ENCODE measurements at places on chromosomes 5 and 9. TPM values are rescaled to one million over a fixed set of nuclear protein-coding genes. Genes with fewer than 3 reads are reported as not detected.

- DNase-seq, result peak; percentile 12
Observed at GRCh38 chr9:128713411-128713780, 10.5 kb downstream of the ZDHHC12 start.

- DNase-seq, result no peak
Observed at GRCh38 chr5:55134053-55134722, 25.8 kb upstream of the GPX8 start.

DNA sequence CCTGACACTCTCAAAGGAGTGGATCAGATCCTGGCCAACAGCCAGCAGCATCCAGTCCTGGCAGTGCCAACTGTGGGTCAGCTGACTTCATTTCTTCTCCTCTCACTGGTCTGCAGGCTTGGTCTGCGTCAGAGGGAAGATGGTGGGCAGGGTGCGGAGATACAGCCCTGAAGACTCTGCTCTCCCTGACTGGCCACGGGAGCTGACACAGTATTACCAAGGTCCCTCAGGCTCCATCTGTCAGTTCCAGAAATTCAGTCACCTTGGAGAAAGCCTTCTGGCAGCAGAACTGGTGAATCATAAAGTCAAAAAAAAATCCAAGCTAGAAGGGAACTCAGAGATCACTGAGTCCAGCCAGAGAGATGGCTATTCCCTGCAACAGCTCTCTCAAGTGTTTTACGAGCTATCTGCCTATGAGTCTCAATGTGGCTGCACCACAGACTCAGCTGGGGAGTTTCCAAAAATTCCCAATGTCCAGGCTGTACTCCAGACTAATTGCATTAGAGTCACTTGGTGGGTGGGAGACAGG lies 27.9 kb downstream of the C1QTNF2 start:
- DNase-seq, result no peak

- no peak for DNase-seq
Observed at GRCh38 chr5:154047324-154047723, 8.6 kb downstream of the MFAP3 start.

GRCh38 chr9:13369431-13369830 lies 89.9 kb upstream of the MPDZ start:
- no peak for DNase-seq

The NRG2 gene
- 3.5 TPM for total RNA-seq

DNA sequence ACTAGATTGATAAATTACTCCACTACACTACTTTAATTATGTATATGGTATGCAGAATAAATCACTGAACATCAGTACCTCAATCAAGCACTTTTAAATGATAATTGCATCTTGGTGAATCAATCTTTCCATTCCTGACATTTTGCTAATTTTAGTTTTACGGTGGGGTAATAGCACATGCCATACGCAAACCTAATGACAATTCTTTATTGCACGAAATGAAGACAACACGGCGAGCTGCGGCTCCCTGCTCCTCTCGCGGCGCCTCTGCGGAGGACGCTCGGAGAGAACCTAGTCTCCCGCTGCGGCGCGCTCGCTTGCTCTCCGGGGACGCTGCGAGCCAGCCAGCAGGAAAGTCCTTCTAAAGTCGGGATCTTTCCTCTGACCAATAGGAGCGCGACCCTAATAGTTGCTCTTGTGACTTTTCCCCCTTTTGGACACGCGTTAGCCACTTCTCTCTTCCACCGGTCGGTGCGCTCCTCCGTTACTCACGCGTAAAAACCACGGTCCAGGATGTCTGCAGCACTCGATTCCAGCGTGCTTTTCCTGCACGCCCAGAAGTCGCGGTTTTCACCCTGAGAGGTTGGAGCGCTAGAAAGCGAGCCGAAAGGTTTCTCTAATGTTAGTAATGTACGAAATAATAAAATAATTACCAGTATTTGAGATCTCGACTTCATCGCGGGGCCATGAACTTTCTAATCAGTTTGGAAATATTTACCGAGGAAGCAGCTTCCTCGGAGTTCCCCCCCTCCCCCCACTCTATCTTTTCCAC lies 1.0 kb upstream of the MEF2C start:
- DNase-seq, result peak; percentile 62

GRCh38 chr9:114272739-114273431 lies 50.0 kb upstream of the ORM1 start:
- DNase-seq, result no peak

DNA sequence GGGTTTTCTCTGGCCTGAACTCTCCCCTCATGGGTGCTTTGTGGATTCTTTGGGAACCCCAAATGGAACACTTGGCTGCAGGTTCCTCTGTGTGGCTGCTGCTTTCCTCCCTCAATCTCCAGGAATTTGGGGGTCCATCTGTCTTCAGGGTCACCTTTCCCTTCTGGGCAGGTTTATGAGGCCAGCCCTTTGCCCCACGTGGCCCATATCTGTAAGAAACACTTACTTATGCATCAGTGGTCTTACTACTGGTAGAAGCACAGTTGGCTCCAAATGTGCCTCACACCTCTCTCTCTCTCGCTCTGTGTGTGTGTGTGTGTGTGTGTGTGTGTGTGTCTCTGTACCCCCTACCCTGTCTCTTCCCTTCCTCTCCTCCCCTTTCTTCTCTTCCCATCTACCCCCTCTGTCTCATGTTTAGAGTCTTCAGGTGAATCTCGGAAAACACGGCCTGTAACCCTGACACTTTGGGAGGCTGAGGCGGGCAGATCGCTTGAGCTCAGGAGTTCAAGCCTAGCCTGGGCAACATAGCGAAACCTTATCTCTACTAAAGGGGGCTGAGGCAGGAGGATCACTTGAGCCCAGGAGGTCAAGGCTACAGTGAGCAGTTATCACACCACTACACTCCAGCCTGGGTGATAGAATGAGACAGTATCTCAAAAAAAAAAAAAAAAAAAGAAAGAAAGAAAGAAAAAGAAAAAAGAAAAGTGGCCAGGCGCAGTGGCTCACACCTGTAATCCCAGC lies 26.8 kb downstream of the C5orf15 start:
- DNase-seq, result no peak

DNA sequence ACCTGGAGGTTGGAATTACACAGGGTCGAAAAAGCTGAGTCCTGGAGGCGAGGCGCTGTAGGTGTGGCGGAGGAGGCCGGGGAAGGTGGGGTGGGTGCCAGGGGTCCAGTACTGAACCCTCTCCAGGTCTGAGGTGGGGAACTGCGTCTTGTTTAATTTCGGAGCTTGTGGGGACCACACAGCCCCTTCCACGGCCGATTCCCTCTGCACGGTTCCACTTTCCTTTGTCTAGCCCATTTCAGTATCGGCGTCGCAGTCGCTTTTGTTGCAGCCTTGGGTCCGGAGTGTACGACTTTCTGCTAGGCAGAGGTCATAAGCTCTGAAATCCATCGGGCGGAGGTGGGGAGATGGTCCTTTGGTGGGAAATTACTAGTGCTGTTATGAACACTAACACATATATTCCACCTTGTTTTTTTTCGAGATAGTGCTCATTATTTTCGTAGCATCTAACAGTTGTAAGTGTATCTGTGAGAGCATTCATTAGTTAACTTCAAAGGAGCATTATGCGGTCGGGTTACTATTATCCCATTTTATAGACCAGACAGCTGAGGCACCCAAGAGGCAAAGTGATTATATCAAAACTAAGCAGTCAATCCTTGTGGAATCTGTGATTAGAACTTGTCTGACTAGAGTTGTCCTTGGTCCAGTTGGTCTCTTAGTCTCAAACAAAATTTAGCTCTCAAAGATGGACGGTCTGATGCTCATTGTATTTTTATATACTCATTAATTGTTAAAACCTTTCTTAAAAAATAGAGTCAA lies 737 bp downstream of the RNF180 start:
- no peak for DNase-seq

- no peak for DNase-seq
Observed at GRCh38 chr5:44361342-44362001, 27.7 kb downstream of the FGF10 start.

- DNase-seq, result no peak
Observed at GRCh38 chr5:151773951-151774350, 2.2 kb downstream of the G3BP1 start.

DNA sequence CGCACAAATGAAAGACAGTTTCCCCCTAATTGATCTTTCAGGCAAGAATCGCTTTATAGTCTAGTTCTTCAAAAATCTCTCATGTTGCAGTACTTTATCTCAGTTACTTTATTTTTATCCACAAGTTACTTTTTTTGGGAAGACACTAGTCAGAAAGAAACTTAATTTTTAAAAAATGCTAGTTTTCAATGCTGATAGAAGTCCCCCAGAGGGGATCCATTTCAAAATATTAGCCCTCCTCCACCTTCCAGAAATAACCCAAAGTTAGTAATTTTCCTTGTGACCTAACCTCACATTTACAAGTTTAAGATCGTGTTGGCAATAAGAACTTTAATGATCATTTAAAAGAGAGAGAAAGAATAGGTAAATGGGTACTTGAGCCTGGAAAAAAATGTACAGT lies 11.0 kb downstream of the C1QTNF3 start:
- DNase-seq, result no peak

DNA sequence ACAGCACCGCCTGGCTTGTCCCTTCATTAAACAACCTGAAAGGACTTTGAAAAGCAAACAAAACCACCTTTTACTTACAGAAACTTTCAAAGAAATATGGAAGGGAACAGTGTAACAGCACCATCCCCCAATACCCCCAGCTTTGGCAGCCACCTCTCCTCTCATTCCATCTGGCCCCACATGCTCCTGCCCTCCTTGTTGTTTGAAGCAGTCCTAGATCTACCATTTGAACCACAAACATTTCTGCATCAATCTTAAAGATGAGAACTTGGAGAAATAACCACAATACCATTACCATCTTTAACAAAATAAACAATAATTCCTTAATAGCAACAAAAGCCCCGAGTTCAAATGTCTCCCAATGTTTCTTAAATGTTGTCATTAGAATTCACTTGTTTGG lies 17.8 kb upstream of the COL15A1 start:
- no peak for DNase-seq

DNA sequence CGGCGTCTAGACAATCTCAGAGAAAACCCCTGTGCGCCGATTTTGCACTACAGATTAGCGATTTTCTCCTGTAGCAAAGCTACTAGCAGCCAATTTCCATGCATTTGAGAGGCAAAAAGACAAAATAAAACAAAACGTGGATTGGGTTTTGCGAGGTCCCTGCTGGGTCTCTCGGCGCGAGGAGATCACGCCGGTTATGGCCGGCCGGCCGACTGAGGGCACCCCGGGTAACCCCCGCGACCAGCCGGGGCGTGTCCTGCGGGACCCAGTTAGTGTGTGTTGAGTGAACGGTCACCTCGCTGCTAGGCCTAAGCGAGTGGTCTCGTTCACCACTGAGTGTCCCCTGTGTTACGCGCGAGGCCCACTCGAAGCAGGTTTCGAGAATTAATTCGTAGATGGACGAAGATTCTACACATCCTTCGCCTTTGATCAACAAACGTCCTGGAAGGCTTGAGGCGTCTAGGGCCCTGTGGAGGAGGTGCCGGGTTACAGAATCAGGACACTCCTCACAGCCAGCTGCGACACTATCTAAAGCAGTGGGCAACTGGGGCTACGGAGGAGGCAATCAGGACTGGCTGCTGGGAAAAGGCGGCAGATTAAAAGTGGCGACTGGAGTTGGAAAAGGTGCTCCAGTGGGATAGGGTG lies 764 bp upstream of the VDAC1 start:
- peak; percentile 72 for DNase-seq

DNA sequence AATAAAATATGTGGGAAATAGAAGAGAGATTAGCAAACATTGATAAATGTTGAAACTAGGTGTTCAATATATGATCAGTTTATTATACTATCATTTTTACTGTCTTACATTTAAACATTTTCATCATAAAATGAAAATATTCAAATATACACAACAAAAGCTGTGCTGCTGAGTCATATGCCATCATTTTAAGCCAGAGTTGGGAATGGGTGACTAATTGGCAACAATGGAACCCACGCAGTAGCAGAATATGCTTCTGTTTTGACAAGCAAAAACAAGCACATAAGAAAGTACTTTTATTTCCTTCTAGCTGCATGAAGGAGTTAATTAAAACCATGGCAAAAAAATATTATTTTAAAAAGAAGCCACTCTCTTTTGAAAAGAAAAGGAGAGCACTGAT lies 340.0 kb upstream of the EDIL3 start:
- no peak for DNase-seq

DNA sequence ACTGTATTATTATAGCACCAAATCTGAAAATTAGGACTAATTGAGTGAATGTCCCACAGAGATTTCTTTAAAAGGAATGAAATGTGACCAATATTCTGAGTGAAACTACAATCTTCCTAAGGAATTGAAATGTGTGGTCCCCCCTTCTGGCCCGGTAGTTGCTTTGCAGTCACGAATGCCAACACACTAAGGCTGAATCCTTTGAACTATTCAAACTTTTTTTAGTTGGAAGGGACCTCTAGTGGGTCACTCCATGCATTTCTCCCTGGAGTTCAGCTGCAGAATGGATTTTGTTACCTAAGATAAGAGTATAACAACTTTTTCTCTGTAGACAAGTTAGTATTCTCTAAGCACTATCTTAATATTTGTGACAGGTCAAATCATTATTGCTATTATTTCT lies 2.8 kb downstream of the CDH6 start:
- DNase-seq, result no peak

- DNase-seq, result no peak
Observed at GRCh38 chr5:170722316-170722715, 61.2 kb upstream of the GABRP start.

- DNase-seq, result no peak
Observed at GRCh38 chr5:81167078-81167477, 66.0 kb upstream of the CKMT2 start.

The F2RL2 gene
- not detected for total RNA-seq

DNA sequence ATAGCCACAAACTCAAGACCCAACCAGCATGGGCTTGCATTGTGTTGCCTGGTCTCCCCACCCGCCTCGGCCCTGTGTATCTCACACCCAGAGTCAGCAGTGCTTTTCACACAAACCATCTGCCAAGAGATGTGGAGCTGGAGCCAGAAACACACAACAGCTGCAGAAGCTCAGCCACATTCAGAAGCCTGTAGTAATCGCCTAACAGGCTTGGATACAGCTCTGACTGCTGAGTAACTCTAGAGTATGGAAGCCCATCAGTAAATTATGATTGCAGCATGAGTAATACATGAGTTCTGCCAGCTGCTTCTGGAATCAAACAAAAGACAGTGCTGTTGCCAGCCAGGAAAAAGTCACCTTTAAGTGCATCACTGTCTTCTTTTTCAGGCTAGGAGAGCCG lies 16.0 kb downstream of the TEK start:
- DNase-seq, result peak; percentile 62

The ORM2 gene
- not detected for total RNA-seq

DNA sequence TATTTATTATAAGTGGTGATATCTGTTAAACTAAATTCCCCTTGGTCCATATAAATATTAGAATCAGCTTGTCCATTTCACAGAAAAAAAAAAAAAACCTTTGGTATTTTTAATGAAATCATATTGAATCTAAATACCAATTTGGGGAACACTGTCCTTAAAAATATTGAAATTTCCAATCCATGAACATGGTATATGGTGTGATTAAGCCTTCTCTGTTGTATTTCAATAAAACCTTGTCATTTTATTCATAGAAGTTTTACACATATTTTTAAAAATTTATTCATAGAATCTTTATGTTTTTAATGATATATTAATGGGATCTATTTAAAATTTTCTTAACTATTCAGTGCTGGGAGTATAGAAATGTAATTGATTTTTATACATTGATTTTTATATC lies 135.3 kb downstream of the CEP120 start:
- no peak for DNase-seq
